Endothelial cell of coronary artery (primary cell): ENCODE measurements at places on chromosomes 13 and 19. TPM values are rescaled to one million over a fixed set of nuclear protein-coding genes. Genes with fewer than 3 reads are reported as not detected.

Gene MATK
- not detected in 2 replicates for total RNA-seq

Gene CKM
- not detected in 2 replicates for total RNA-seq

Gene UBE2L5
- total RNA-seq, result not detected in 2 replicates

Gene C2CD4C
- total RNA-seq, result 0.18 and 0.38 TPM in 2 replicates

Gene PSG11
- total RNA-seq, result not detected in 2 replicates

Gene TGFB1
- 19.4 and 52.1 TPM in 2 replicates for total RNA-seq

Gene HRC
- total RNA-seq, result not detected in 2 replicates

Gene CEACAM3
- not detected in 2 replicates for total RNA-seq

Gene IRGQ
- total RNA-seq, result 23.5 and 29.6 TPM in 2 replicates

Gene SLC6A16
- total RNA-seq, result 0.09 and 0.54 TPM in 2 replicates

Gene NKG7
- not detected in 2 replicates for total RNA-seq

Gene TSKS
- total RNA-seq, result 0.09 TPM in 1 of 2 replicates, not detected in the other

Gene IGFL1
- total RNA-seq, result not detected in 2 replicates

Gene SYT5
- total RNA-seq, result not detected in 2 replicates

Gene SYT3
- total RNA-seq, result 0.18 and 0.38 TPM in 2 replicates

Gene F2RL3
- 3.1 and 5.6 TPM in 2 replicates for total RNA-seq

Gene SIGLEC14
- total RNA-seq, result under 0.01 TPM in 1 of 2 replicates, not detected in the other

Gene EPN1
- 73.5 and 110 TPM in 2 replicates for total RNA-seq

Gene CACNG6
- 1.6 and 3.3 TPM in 2 replicates for total RNA-seq

Gene ONECUT3
- total RNA-seq, result not detected in 2 replicates

Gene CLDND2
- total RNA-seq, result 0.18 TPM in 1 of 2 replicates, not detected in the other

Gene CUL4A
- total RNA-seq, result 86.8 and 106 TPM in 2 replicates

Gene LAIR2
- not detected in 2 replicates for total RNA-seq

Gene PLK5
- total RNA-seq, result not detected in 2 replicates

Gene TEX101
- total RNA-seq, result not detected in 2 replicates

Gene ZNF211
- total RNA-seq, result 8.7 and 12.0 TPM in 2 replicates

Gene PABPC3
- total RNA-seq, result 0.09 TPM in 2 replicates

Gene PLPP2
- 6.1 and 20.0 TPM in 2 replicates for total RNA-seq

Gene SUGP2
- 17.4 and 25.4 TPM in 2 replicates for total RNA-seq

Gene SBSN
- total RNA-seq, result 0.09 TPM in 1 of 2 replicates, not detected in the other

Gene PROZ
- not detected in 2 replicates for total RNA-seq

Gene ZNF492
- total RNA-seq, result 0.19 TPM in 1 of 2 replicates, not detected in the other

Gene LACC1
- 3.8 and 4.4 TPM in 2 replicates for total RNA-seq

Gene RAD23A
- 59.1 and 98.8 TPM in 2 replicates for total RNA-seq

Gene SSC5D
- total RNA-seq, result 0.27 and 2.1 TPM in 2 replicates

Gene SLC7A1
- 12.4 and 24.8 TPM in 2 replicates for total RNA-seq

Gene FCHO1
- total RNA-seq, result 0.38 and 0.63 TPM in 2 replicates

Gene C19orf38
- 0.28 TPM in 1 of 2 replicates, not detected in the other for total RNA-seq

Gene ZNF284
- total RNA-seq, result 2.2 and 4.0 TPM in 2 replicates

Gene NUP58
- 37.3 and 46.2 TPM in 2 replicates for total RNA-seq

Gene SYCN
- not detected in 2 replicates for total RNA-seq

Gene CD22
- not detected in 2 replicates for total RNA-seq

Gene SAFB
- 54.3 and 61.3 TPM in 2 replicates for total RNA-seq

Gene HS6ST3
- under 0.01 and 0.90 TPM in 2 replicates for total RNA-seq

Gene ZNF235
- total RNA-seq, result 3.8 and 5.1 TPM in 2 replicates

Gene POU4F1
- 0.56 and 1.5 TPM in 2 replicates for total RNA-seq

Gene KLK4
- total RNA-seq, result not detected in 2 replicates

Gene HSH2D
- total RNA-seq, result not detected in 2 replicates

Gene ZIC2
- total RNA-seq, result not detected in 2 replicates

Gene A1BG
- total RNA-seq, result 6.0 and 10.4 TPM in 2 replicates

Gene CYP2A7
- not detected in 2 replicates for total RNA-seq

Gene TEKTIP1
- not detected in 2 replicates for total RNA-seq

Gene DEDD2
- 13.0 and 14.9 TPM in 2 replicates for total RNA-seq

Gene URAD
- total RNA-seq, result not detected in 2 replicates

Gene YJEFN3
- total RNA-seq, result 0.18 and 0.38 TPM in 2 replicates

Gene ODAD3
- 0.09 and 0.28 TPM in 2 replicates for total RNA-seq
